ENCODE measurements at places on chromosomes 2 and 18.

- no peak for DNase-seq
Observed at GRCh38 chr2:216557413-216557812, 58.8 kb downstream of the RPL37A start.

DNA sequence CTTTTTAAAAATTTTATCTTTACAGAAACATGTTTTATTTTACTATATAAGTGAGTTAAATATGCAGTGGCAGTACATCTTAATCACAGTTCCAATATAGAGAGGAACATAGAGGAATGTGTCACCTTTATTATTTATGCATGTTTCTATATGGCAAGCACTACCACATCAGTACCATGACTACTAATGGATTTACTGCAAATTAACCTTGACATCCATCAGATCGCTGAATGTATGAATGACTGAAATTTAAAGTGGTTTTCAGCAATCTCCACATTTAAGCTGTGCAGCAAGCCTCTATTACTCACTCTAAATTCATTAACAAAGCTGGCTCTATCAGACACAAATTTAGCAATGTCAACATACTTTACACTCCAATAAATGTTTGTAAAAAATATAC, 790.6 kb downstream of the NRXN1 start:
- no peak for DNase-seq

- no peak for DNase-seq
Observed at GRCh38 chr2:100959225-100959880, 42.7 kb upstream of the RPL31 start.

DNA sequence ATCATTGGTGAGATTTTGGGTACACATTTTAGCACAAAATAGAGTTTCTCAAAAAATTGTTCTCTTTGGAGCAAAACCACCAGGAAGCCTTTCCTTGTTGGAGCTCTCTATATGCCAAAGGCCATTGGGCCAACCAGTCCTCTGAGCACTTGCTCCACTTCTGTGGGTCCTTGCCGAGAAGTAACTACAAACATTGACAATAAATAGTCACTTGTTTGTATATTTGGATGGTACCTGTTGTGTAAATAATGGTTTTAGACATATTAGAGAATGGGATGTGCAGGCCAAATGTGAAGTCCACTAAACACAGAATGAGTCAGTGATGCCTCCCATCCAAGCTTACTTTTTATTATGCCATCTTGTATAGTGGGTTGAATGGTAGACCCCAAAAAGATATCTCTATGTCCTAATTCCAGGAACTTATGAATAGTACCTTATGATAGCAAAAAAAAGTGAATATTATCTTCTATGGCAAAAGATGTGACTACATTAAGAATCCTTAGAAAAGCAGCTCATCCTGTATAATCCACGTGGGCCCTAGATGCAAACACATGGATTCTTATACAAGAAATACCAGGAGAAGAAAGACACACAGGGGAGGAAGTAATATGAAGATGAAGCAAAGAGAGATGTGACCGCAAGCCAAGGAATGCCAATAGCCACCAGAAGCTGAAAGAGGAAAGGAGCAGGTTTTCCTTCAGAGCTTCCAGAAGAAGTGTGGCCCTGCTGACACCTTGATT, 24.6 kb downstream of the SRD5A2 start:
- no peak for DNase-seq

GRCh38 chr2:179558010-179558934, 293.6 kb upstream of the SESTD1 start:
- DNase-seq: no peak

DNA sequence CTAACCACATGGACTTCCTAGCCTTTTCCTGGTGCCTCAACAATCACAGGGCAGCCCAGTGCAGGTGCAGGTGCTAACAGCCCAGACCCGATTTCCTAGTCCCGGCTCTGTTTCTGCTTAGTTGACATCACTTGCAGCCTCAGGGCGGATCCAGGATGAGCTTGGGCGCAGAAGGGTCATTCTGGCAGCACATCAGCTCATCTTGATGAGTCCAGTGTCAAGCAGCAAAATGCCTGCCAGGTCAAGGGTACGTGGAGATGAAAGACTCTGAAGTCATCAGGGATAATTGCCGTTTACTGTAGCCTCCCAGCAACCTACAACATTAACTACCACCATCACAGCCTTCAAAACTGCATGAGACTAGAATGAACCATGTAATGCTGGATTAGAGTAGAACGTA, 39.4 kb upstream of the EFHD1 start:
- DNase-seq: no peak

- DNase-seq: peak; percentile 63
Observed at GRCh38 chr2:9552219-9553178, 3.1 kb downstream of the ADAM17 start.

Data from CD4-positive, alpha-beta T cell treated with Interleukin-2 at 100 ng/mL for 4 hours (primary cell).